ENCODE measurements at places on chromosomes 13 and 19. TPM values are rescaled to one million over a fixed set of nuclear protein-coding genes. Genes with fewer than 3 reads are reported as not detected.

DNA sequence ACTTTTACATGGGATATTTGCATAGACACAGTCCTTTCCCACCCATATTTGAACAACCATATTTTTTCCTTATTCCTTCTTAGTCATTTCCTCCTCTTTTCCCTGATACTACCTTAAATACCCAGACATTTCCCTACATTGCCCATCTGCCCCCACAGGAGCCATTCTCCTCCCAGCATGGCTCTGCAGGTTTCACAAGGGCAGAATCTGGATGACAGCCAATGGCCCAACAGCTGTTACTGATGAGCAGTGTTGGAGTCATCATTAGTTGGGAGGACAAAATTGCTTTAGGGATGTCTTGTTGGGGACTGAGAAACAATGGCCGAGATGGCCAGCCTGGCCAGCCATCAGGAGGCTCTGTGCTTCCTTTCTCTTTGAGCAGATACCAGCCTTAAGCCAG lies 209.5 kb downstream of the KLF5 start:
- no peak for DNase-seq

DNA sequence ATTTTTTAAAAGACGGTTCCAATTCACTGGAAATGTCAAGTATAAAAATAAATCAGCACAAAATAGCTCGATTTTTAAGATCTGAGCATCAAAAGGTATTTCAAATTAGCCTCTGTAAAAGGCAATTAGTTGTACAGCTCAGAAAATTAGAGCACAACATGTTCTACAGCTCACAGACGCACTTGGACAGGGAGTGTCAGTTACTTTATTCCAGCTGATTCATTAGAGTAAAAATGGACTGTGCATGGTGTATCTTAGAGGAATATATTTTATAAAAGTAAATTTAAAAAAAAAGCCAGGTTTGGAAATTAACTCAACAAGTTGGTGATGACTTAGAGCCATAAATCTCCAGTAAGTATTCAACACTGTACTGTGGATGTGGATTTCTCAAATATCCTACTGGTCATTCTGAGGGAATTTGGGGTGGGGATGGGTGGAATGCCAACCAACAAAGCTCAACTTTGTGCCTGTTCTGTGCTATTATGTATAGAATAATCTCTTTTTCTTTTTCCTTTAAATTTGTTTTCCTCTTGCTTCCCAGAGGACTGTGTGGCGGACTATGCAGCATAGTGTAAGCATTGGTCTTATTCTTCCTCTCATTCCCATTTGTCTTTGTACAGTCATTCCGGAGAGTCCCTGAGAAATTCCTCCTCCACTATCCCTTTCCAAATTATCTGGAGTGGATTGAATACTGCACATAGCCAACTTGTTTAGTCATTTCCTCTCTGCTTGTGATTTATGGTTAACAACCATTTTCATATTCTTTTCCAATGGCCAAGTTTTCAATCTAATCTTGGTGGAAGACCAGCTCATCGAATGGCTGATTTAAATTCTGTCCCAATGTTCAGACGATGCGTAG lies 169.3 kb downstream of the DCT start:
- DNase-seq: no peak

GRCh38 chr13:79519255-79519654 lies 38.3 kb downstream of the NDFIP2 start:
- no peak for DNase-seq

- DNase-seq: no peak
Measured at GRCh38 chr13:99464441-99464949, 36.8 kb upstream of the TM9SF2 start.

Gene NCAN
- not detected for polyA plus RNA-seq

DNA sequence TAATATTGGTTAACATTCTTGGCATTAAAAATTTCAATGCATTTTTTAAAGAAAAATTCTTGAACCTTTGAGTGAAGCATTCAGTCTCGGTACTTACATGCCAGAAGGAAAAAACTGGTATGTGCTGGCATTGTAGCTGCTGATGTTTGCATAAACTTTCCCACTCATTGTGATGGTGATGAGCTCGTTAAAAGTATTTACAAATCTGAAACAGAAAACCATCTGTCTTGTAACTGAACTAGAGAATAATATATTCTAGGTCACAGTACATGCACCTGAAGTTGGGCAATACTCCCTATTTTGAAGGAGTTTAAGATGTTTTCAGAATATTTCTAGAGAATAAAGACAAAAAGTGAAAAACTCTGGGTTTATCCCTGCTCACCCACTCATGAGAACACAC lies 64.1 kb downstream of the SLC15A1 start:
- DNase-seq: no peak

- DNase-seq: no peak
Measured at GRCh38 chr13:109154546-109154945, 525.1 kb downstream of the MYO16 start.

Gene C13orf42
- polyA plus RNA-seq: not detected

GRCh38 chr13:77555246-77555645 lies 19.7 kb downstream of the SCEL start:
- no peak for DNase-seq

DNA sequence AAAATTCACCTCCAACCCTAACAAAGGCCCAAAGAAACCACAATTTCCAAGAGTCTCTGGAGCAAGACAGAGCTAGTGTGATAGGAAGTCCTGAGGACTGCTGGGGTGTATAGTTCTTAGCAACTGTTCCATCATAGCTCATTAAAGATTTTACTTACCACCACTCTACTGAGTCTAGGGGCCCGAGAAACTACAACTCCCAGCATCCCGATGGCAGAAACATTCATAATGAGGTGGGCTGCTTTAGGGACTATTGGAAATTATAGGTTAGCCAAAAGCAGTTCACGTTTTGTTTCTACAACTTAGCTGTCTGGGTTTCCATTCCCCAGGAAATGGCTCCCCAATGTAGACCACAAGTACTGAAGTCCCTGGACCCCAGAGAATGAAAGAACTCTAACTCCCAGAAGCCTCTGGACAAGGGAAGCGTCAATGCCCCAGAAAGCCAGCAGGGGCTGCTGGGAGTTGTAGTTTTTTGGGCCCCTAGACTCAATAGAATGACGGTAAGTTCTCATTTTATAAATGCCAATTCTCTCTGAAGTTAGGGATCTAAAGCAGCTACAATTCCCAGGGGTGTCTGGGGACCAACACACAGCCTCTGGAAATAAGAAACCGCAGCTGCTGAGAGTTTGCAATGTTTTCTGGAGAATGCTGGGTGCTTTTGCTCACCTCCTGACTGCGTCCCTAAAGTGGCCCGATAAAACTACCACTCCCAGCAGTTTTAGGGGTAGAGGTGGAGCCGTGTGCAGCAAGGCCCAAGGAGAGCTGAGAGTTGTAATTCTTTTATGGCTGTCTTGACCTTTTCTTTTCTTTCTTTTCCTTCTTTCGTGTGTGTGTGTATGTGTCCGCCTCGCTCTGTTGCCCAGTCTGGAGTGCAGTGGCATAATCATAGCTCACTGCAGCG lies 11.1 kb downstream of the FTL start:
- no peak for DNase-seq

DNA sequence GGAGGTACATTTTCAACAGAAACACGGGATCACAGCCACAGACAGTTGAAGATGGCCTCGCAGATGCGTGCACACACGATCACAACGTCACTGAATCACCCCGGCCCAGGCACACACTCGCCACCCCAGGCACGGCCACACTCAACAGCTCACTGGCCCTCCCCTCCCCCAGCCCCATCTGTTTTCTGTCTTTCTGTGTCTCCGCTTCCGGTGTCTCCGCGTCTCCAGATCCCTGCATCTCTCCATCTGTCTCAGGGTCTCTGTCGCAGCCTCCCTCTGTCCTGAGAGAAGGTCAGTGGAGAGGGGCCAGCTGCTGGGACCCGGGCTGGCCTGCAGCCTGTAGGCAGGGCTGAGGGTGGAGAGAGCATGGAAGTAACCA lies 3.8 kb upstream of the ATP1A3 start:
- DNase-seq: no peak

GRCh38 chr13:40129467-40129866 lies 474.0 kb downstream of the COG6 start:
- no peak for DNase-seq

GRCh38 chr13:78784014-78784750 lies 125.2 kb upstream of the OBI1 start:
- DNase-seq: no peak

Gene IRGC
- polyA plus RNA-seq: not detected

GRCh38 chr19:36256853-36257519 lies 42.1 kb downstream of the ZNF146 start:
- DNase-seq: no peak
